ENCODE measurements at places on chromosomes 5 and 9.
A peak's percentile ranks its signal among the peaks of the same experiment; 100 is the strongest.

- peak overlapping the region; percentile 46 for H3K27ac ChIP-seq
- H3K4me1 ChIP-seq: peaks cover 22% of the 10 kb centered on the region
- peak; percentile 29 for ATAC-seq
- H3K4me3 ChIP-seq: no peak overlapping the region
- H3K27me3 ChIP-seq: no peaks in the 10 kb centered on the region
Observed at GRCh38 chr5:150465927-150466326, 16.4 kb upstream of the RPS14 start.

DNA sequence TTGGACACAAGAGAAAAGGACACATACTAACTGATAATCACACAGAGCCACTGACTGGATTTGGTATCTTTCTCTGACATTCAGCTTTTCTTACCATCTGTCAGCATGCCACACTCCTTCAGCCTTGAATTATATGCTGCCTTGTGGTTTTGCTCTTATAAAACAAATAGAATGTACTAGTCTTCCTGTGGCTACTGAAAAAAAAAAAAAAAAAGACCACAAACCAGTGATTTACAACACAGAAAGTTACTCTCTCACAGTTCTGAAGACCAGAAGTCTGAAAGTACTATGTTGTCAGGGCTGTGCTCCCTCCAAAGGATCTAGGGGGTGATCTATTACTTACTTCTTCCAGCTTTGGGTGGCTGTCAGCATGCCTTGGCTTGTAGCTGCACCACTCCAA is 82.3 kb downstream of the THBS4 start:
- H3K27ac ChIP-seq: no peak overlapping the region
- H3K27me3 ChIP-seq: no peaks in the 10 kb centered on the region
- ATAC-seq: no peak
- no peaks in the 10 kb centered on the region for H3K36me3 ChIP-seq

GRCh38 chr5:180128671-180129261 is 57.2 kb upstream of the RNF130 start:
- H3K4me1 ChIP-seq: no peaks in the 10 kb centered on the region
- peak overlapping the region; percentile 23 for H3K27ac ChIP-seq
- ATAC-seq: no peak
- peaks cover 31% of the 10 kb centered on the region for H3K27me3 ChIP-seq
- H3K36me3 ChIP-seq: no peaks in the 10 kb centered on the region

GRCh38 chr9:72305102-72305546 is 59.9 kb downstream of the ZFAND5 start:
- peak overlapping the region; percentile 82 for H3K27ac ChIP-seq
- H3K4me3 ChIP-seq: peak overlapping the region; percentile 38
- no peaks in the 10 kb centered on the region for H3K36me3 ChIP-seq
- peaks cover 8% of the 10 kb centered on the region for H3K4me1 ChIP-seq

DNA sequence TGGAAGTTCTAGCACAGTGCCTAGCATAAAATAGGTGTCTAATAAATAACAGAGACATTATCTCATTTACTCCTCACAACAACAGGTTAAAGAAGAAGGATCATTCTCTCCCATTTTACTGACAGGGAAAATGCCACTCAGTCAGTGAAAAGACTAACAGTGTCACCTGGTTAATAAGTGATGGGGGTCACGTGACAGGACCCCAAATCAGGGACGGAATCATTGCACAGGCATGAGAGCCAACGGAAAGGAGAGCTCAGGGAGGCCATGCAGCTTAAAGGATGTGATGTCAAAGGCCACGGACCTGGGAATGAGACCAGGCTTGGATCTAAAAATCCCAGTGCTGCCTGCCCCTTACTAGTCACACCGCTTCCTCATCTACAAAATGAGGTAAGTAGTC is 101.2 kb downstream of the BNC2 start:
- H3K27me3 ChIP-seq: no peaks in the 10 kb centered on the region
- H3K4me1 ChIP-seq: no peaks in the 10 kb centered on the region

DNA sequence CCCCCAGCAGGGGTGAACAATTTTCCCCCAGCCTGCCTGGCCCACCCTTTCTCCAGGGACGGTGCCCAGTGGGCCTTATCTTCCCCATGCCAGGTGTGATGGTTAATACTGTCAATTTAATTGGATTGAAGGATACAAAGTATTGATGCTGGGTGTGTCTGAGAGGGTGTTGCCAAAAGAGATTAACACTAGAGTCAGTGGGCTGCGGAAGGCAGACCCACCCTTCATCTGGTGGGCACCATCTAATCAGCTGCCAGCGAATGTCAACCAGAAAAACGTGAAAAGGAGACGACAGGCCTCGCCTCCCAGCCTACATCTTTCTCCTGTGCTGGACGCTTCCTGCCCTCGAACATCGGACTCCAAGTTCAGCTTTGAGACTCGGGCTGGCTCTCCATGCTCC is 5.6 kb upstream of the FUT7 start:
- H3K27ac ChIP-seq: no peak overlapping the region
- H3K27me3 ChIP-seq: peaks cover 16% of the 10 kb centered on the region
- no peak overlapping the region for H3K4me3 ChIP-seq
- no peak for ATAC-seq

DNA sequence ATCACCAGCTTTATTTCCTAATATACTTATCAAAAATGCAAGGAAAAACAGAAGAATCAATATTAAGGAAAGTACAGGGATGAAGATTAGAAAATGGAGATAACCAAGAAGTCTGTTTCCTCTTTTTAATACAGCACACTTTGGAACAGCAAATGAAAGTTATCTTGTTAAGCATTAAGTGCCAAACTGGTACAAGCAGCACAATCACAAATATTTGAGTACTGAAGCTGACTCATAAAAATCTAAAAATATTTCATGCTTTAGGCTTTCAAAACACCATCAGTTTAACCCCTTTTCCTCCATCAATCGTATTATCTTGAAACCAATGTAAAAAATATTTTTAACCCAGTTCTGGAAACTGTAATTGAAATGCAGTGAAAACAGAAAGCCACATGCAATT is 2.7 kb downstream of the FBXW11 start:
- H3K27ac ChIP-seq: peak overlapping the region; percentile 3
- no peak overlapping the region for H3K4me3 ChIP-seq
- peaks cover 14% of the 10 kb centered on the region for H3K4me1 ChIP-seq
- H3K27me3 ChIP-seq: no peaks in the 10 kb centered on the region

DNA sequence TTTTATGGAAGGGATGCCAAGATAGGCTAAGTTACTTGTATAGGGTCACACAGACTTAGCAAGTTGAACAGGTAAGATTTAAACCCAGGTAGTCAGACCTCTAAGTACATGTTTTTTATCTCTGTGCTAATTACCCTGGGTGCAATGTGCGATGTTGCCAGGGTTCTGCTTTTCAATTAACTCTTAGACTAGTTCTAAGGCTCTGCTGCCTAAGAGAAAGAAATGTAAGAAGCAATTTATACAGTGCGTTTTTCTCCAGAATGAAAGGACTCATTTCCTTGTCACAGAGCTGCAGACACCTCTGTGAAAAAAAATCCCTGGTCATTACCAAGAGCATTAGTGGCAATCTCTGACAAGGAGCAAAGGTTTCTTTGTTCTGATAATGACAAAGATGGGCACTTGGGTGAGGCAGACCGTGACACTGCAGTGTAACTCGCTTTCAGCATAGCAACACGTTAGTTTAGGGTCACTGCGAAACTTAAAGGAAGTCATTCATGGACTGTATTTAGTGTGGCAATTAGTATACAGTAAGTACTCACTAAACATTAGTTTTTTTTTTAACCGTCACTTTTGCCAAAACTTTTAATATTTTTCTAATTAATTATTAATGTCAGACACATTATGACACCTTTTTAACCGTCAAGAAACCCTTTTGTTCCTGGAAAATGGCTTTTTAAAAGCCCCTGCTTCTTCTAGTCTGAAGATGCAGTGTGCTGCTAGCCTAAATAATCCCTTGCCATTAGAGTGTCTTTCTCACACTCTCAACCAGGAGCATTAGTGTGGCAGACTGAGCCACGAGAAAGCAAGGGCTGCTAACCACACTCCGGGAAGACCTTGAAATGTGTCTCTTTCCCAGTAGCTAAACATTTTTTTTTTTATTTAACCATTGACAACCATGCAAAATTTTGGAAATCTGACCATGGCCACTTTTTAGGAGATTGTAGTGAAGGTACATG is 520.0 kb upstream of the C9orf72 start:
- H3K4me3 ChIP-seq: no peak overlapping the region
- H3K4me1 ChIP-seq: no peaks in the 10 kb centered on the region
- no peaks in the 10 kb centered on the region for H3K27me3 ChIP-seq
- ATAC-seq: no peak
- no peak overlapping the region for H3K27ac ChIP-seq
- no peaks in the 10 kb centered on the region for H3K36me3 ChIP-seq

- no peaks in the 10 kb centered on the region for H3K36me3 ChIP-seq
- ATAC-seq: no peak
- no peaks in the 10 kb centered on the region for H3K4me1 ChIP-seq
- no peak overlapping the region for H3K4me3 ChIP-seq
- no peaks in the 10 kb centered on the region for H3K27me3 ChIP-seq
Observed at GRCh38 chr5:124289130-124289529, 457.3 kb downstream of the ZNF608 start.

GRCh38 chr5:100901821-100902341 is 1.2 kb downstream of the ST8SIA4 start:
- ATAC-seq: peak; percentile 54
- no peaks in the 10 kb centered on the region for H3K4me1 ChIP-seq
- H3K27me3 ChIP-seq: peaks cover 53% of the 10 kb centered on the region
- H3K4me3 ChIP-seq: peak overlapping the region; percentile 40
- H3K36me3 ChIP-seq: no peaks in the 10 kb centered on the region
- peak overlapping the region; percentile 80 for H3K27ac ChIP-seq

DNA sequence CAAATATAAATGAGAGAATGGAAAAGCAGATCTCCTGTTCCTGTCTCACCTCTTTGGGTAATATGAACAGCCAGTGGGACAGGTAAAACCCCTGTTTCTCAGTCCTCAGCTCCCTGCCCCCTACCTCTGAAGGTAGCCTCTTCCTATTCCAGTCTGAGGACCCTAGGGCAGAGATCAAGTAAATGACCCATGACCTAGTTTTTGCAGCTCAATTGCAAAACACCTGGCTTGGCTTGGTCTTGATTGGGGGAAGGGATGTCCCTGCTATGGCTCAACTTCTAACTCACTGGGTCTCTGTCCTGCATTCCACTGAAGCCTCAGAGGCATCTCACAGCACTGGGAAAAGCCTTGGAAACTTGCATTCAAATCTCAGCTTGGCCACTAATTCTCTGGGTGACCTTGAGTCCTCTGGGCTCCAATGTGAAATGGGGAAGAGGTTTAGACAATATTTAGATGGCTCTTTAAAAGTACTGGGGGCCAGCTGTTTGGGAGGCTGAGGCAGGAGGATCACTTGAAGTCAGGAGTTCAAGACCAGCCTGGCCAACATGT is 1.6 kb upstream of the GALT start:
- no peak overlapping the region for H3K4me3 ChIP-seq
- no peaks in the 10 kb centered on the region for H3K27me3 ChIP-seq
- H3K4me1 ChIP-seq: peaks cover 2% of the 10 kb centered on the region
- no peak overlapping the region for H3K27ac ChIP-seq
- ATAC-seq: no peak

DNA sequence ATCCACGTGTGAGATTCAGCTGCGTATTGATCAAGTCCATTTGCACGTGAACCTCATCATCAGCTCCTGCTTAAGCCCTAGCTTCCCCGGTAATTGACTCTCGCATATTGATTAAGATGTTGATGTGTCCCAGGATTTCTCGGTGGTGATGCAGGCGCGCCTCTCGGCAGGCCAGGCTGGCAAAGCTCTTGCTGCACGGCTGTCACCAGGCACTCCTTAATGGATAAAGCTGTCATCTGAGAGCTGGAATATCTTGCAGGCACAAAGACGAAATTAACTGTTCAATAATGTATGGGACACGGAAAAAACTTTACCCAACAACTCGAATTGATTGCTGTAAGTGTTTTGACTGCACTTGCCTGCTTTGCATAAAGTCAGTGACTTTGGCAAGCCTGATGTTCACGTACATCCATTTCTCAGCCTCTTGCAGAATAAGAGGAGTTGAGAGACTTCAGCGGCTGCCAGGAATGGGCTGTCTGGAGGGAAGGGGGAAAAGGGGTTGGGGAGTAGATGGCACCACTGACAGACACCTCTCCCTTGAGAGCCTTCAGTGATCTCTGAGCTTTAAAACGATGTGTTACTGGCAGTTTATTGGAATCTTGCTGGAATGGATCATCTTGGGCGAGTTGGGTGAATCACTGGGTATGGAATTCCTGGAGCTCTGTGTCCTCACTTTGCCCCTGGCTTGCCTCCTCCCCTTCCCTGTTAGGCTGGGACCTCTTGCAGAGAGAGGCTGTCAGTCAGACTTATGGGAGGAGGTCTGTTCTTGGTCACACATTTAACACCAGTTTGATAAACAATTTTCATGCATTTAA is 650.3 kb downstream of the CCDC171 start:
- H3K36me3 ChIP-seq: no peaks in the 10 kb centered on the region
- H3K4me3 ChIP-seq: no peak overlapping the region
- H3K27ac ChIP-seq: no peak overlapping the region
- no peaks in the 10 kb centered on the region for H3K27me3 ChIP-seq
- no peak for ATAC-seq

DNA sequence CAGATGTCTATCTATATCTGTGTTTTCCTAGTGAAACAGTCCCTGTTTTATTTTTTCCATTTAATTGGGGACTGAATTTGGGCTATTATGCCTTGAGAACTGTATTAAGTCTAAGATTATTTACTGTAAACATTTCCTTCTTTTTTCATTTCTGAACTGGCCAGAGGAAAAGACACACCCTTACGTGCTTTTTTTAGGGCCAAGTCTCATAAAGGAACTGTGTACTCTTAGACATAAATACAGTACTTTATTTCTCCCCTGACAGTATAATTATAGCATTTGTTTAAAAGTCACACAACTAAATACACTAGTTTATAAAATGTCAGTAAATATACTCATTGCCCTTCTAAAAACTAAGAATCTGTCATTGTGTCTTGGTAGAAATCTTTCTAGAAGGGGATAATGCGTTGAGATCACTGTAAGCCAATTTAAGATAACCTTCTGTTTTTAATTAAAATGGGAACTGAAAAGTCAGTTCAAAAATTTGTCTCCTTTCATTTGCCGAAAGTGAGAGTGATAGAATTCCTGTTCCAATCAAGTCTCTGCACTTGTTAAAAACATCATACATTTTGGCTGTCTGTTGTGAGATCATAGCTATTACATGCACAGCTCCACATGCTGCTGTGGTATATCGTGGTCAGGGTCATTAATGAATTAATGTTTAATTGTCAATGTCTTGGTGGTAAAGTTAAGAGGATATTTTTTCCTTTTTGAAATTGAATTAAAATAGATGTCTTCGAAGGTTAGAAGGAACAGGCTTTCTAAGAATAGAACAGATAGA is 132.1 kb downstream of the FOCAD start:
- no peak overlapping the region for H3K4me3 ChIP-seq
- no peak for ATAC-seq
- peaks cover 11% of the 10 kb centered on the region for H3K4me1 ChIP-seq
- H3K27me3 ChIP-seq: no peaks in the 10 kb centered on the region
- H3K36me3 ChIP-seq: no peaks in the 10 kb centered on the region

All from gastroesophageal sphincter (tissue), 4 donors.